Stimulated activated naive B cell treated with anti-CD40 and anti-IgM and Interleukin-4, amounts not matched to agents 10 μg/mL and 1 μg/mL and 100 μg/mL, for 72 hours (primary cell): ENCODE measurements at places on chromosomes 6 and 20.
A peak's percentile ranks its signal among the peaks of the same experiment; 100 is the strongest.

- DNase-seq = no peak
Observed at GRCh38 chr6:42788671-42789070, 6.8 kb downstream of the BICRAL start.

GRCh38 chr20:32762754-32763201 is 593 bp downstream of the DNMT3B start:
- DNase-seq = no peak

DNA sequence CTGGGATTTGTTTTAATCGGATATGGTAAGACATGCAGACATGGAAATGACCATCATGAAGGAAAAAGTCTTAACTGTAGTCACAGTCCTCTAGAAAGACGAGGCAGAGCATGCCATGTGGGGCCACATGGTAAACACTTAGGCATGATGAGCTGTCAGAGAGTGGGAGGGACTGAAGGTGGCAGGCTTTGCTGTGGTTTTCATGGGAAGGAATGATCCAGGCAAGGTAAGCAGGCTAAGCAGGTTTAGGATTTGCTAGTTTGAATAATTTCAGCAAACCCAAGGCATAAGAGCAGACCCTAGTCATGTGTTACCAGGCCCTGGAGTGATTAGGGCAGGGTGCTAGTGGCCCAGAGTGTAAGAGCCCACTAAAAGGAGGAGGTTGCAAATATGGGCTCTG is 47.2 kb upstream of the STMND1 start:
- DNase-seq = no peak

DNA sequence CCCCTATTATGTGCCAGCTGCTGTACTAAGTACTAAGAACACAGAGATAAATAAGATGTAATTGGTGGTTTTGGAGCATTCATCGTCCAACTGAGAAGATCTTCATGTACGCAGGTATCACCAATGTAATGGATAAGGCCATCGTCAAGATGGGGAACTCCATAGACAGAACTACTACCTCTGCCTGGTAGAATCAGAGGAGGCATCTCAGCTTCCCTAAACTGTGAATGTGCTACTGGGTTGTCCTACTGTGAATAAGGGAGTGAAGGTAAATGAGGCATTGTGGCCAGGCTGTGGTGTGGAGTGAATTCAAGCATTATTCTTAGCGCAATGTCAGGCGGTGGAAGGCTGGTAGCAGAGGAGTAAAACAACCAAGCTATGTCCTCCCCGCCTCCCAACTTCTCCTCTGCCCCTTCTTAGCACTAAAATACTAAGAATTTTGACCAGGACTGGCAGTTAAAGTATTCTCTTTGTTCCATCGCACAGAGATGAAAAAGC is 68.2 kb downstream of the TBC1D7 start:
- DNase-seq = no peak

DNA sequence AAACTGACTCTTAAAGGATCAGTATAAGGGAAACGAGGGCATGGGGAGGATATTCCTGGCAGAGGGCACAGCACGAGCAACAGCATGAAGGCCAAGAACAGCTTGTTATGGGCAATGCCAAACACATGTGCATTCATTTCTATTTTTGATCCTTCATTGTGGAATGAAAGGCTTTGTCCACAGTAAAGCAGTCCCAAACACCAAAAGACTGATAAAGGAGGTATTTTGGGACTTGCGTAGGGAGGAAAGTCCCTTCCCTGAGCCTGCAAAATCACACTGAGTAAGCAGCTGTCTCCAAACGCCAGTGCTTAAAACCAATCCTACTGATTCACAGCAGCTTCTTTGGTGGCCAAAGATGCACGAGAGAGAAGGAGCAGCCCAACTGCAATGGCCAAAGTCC is 138.2 kb downstream of the UNC5CL start:
- no peak for DNase-seq

DNA sequence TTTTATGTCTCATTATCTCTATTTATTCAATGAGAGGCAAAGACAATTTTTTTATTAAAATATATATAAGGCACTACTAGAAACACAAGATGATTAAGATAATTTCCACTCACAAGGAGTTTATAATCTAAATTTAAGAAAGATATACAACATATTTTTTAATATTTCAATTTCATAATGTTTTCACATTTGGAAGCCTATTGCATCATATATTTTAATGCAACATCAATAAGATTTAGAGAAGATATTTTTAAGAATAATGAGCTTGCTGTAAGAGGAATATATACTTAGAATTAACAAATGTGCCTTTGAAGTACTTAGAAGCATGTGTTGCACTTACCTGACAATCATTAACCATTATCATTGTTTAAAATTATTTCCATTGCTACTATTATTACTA is 597.7 kb upstream of the BTBD3 start:
- DNase-seq = no peak

GRCh38 chr6:105611606-105612005 is 208.7 kb upstream of the PREP start:
- DNase-seq = no peak

DNA sequence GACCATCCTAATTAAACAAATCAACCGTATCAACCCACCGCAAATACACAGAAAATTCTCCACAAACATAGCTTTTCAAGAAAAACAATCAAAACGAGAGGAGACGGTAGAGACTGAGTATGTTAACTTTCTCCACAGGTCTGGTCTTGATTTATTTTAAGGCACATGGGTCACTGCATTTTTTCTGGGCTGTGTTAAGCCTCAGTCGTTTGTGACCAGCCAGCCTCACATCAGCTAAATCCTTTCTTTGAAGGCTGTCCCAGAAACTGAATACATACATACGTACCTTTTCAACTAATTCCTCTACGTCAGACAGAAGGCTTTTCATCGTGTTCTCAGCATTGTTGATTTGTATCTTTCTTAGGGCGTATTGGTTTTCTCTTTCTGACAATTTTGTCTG is 69.4 kb downstream of the LAMA4 start:
- no peak for DNase-seq

DNA sequence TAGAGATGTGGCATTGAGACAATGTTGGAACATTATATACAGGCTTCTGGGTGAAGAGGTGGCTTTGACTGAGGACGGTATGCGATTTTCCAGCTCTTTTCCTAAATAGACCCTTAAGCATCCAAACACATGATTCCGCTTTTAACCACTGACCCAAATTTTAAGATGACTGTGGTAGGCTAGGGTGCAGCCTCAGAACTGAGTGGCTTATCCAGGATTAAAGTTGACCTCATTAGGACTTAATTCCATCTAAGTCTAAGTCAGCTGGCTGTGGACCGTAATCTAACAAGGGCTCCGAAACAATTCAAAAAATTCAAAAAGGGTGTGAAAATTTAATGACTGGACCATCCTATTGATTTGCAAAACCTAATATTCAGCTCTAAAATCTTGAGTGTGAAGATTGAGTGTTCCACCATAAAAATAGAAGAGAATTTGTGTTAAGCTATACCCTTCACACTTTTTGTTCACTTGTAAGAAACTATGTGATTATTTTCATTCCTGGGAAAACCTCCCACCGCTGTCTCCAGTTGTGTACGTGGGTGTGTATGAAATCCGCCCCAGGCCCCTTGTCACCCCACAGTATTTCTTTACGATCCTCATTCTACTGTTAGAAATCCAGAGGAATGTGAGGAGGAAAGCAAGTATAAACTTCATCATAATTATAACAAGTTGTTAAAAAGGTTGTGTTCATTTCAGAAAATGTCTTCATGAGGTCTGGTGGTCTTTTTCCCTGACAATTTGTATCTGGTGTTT is 2.7 kb downstream of the PCMTD2 start:
- no peak for DNase-seq

DNA sequence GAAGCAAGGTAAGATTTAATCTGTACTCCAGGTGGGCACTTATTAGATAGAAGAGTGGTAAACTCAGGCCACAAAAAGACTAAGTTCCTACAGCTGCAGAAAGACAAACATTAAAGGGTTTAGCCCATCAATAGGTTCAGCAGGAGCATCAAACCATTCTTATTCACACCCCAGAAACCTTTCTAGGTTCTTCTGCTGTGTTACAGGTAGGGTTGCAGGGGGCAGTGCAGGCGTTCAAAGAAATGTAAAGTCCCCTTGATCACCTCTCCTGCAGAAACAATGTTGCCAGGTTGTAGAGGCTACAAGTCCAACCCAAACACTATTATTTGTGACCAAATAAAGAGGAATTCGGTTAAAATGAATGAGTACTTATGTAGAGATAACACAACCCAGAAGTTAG is 31.8 kb downstream of the PHACTR1 start:
- no peak for DNase-seq

DNA sequence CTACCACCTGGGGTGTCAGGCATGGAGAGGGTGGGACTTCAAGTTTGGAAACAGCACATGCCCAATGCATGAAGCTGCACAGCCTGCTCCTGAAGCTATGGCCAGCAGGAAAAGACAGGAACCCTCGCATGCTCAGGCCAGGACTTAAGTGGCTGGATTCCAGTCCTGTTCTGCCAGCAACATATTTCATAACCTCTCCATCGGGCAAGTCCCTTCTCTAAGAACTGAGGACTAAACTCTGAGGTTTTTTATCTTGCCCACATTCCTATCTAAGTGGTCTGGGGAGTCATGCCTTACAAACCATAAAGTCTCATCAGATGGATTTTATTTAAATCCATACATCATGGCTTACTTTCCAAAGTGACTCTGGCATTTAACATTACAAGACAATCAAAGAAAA is 27.5 kb upstream of the AGPAT4 start:
- DNase-seq = no peak

- DNase-seq = no peak
Observed at GRCh38 chr6:84764332-84765049, at the start of gene TBX18. TBX18 (minus strand) TSS chr6:84764598; CDS start chr6:84764181, 417 bp downstream.

GRCh38 chr20:20680991-20681508 is 31.4 kb downstream of the RALGAPA2 start:
- DNase-seq = no peak

- DNase-seq = no peak
Observed at GRCh38 chr6:92700411-92700810, 718.9 kb downstream of the EPHA7 start.

DNA sequence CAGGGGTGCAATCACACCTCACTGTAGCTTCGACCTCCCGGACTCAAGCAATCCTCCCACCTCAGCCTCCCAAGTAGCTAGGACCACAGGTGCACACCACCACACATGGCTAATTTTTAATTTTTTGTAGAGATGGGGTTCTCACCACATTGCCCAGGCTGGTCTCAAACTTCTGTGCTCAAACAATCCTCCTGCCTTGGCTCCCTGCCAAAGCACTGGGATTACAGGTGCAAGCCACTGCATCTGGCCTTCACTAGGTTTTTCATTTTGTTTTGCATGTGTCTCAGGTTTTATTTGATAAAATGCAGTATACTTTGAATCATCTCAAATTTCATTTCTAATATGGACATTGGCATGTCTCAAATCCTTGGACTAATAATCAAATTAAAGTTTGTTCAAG is 98.7 kb downstream of the SLC16A10 start:
- DNase-seq = no peak

GRCh38 chr6:20309186-20309585 is 92.5 kb upstream of the E2F3 start:
- DNase-seq = no peak

GRCh38 chr20:21166801-21167200 is 40.9 kb downstream of the KIZ start:
- DNase-seq = no peak

GRCh38 chr6:32943864-32944649 is 3.2 kb upstream of the HLA-DMB start:
- DNase-seq = peak; percentile 82

DNA sequence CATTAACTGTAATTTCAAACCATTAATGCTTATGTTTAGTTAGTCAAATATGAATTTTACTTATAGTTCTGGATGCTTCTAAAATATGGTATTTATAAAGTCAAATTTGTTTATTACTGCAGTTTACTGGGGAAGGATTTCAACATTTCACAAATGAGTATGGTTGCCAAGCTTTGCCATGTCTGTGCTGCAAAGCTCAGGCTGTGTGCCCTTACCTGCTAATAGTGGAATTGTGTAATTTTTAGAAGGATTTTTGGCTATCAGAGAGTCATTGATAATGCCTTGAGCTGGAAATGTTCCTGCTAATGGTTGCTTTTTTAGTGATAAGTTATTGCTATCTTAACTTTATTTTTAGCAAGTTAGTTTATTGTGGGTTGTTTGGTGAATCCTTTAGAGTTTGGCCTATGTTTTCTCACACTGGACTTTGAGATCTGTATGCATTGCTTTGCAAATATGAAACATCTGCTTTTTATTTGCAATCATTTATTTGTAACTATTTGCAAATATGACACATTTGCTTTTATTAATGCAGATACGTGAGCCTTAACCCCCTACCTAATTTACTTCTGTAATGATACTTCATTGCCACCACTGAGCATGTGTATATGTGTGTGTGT is 105.8 kb downstream of the CD109 start:
- no peak for DNase-seq

GRCh38 chr6:4055420-4056041 is 23.4 kb downstream of the FAM217A start:
- no peak for DNase-seq

DNA sequence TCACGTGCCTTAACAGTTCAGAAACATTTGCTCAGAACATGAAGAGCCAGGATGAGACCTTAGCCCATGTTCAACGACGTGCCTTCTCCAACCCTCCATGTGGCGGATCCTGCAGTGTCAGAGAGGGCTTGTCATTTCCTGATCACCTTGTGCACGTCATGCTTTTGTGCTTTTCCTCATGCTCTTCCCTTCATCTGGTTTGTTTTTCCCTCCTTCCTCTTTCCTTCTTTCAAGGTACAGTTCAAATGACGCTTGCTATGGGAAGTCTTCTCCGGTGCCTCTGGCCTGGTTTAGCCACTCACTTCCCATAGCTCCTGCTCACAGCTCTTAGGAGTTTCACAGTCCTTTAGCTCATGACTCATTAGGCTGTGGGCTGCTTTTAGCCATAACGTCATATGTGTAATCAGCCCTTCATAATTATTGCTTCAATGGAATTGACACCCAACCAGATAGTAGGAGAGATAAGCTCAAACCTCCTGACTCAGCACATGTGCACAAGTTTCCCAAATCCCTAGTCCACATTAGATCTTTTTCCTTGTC is 102.7 kb upstream of the CNKSR3 start:
- DNase-seq = no peak

GRCh38 chr6:134784336-134784735 is 165.6 kb downstream of the ALDH8A1 start:
- DNase-seq = no peak

DNA sequence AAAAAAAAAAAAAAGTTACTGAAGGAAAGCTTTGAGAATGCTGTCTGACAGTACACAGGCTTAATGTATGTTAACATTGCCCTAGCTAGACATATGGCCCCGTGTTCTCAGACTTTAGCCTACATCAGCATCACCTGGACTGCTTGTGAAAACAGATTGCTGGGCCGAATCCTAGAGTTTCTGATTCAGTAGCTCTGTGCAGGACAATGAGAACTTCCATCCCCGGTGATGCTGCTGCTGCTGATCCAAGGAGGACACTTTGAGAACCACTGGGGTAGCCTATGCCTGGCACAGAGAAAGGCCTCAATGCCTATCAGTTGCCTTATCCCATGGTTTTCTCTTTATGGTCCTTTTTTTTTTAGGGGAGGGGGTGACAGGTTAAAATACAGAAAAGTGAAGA is 1.6 kb downstream of the HCK start:
- no peak for DNase-seq

- DNase-seq = no peak
Observed at GRCh38 chr20:52612046-52612632, 360.0 kb upstream of the TSHZ2 start.

GRCh38 chr6:114762145-114762544 is 419.3 kb upstream of the HS3ST5 start:
- no peak for DNase-seq
